ENCODE measurements at places on chromosomes 6 and 20.

DNA sequence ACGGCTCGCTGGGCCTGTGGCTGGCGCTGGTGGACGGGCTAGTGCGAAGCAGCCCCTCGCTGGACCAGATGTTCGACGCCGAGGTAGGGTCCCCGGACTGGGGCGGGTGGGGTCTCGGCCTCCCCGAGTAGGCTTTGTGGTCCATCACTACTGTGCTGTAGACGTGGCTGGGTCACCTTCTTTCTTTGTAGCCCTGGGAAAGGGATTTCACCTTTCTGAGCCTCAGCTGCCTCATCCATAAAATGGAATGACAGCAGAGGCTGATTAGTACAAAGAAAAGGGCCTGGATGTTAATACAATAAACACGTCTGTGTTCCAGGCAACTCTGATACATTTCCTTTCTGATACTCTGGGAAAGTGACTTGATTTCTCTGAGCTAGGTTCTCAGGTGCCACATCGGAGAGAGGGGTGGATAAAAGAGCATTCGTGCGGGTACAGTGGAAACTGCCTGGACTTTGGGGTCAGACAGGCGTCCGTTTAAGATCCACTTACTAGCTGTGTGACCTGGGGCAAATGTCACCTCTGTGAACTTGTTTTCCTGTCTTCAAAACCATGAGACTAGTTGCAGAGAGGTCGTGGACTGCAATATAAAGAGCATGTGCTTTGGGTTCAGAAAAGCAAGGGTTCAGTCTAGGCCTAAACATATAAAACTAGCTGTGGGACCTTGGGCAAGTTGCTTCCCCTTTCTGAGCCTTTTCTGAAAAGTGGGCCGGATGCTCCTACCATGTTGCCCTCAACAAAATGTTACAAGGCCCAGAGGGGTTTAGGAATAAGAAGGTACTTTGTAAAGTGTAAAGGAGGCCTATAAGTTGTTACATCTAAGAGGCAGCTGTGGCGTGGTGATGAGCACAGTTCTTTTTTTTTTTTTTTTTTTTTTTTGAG is 896 bp downstream of the SYS1 start:
- no peak for DNase-seq

GRCh38 chr20:49987868-49988690 is 5.3 kb downstream of the SNAI1 start:
- DNase-seq, result peak; percentile 39

- no peak for DNase-seq
These were observed 12.2 kb upstream of the PRND start for GRCh38 chr20:4709261-4710105.

DNA sequence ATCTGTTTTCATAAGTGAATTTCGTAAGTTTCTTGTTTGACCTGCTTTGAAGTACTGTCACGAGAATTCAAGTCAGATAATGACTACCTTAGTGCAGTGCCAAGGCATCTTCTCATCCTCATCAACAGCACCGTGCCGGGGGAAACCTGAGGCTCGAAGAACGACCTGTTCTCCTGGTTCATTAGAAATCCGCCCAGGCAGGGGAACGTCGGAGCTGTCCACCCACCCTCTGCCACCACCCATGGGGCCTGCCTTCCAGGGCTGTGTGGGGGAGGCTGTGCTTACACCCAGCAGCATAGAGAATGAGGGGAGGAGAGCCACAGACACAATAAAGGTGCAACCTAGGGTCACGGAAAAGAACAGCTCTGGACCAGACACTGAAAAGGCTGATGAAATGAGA is 101.6 kb downstream of the RAMACL start:
- no peak for DNase-seq

GRCh38 chr20:4169360-4170190 is 154.2 kb upstream of the RNF24 start:
- DNase-seq, result no peak

DNA sequence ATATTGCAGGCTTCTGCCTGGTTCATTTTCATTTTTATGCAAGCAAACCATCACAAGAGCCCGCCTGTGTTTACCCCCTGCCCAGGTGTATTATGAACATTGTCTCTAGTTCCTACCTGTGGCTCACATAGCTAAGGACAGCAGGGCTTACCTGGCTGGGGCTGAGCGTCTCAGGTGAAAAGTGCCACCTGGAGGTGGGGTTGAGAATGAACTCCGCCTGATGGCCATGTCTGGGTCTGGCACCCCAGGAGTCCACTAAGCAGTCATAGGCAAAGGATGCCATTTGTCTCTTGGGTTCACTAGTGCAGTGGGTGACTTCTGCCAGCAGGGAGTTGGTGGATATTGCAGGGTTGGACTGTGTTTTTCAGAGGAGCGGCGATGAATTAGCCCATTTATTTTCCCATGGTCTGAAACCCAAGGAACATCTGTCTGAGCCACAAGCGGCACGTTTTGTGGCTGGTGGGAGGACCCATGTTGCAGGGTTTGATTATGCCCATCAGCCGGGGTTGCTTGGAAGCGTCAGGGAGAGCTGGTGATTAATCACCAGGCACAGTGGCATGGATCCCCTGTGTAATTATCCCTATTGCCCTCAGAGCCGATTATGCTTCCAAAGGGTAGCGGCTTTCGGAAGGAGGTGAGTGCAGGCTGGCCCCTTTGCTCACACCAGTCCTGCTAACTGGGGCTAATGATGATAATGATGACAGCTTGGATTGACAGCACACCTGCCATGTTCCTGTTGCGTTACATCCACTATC is 92.1 kb downstream of the CDH26 start:
- no peak for DNase-seq

DNA sequence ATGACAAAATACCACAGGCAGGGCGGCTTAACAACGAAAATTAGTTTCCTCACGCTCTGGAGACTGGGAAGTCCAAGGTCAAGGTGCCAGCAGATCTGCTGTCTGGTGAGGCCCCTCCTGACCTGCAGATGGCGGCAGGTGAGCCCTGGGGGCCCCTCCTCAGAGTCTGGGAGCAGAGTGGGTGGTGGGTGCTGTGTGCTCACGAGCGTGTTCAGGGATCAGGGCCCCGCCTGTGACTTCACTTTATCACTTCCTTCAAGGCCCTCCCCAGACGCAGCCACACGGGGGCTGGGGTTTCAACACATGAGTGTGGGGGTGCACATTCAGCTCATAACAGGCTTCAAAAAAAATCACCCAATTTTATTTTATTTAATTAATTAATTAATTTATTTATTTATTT is 39.3 kb downstream of the SLC2A4RG start:
- no peak for DNase-seq

Data from astrocyte (in vitro differentiated cells and primary cell).